Upper lobe of left lung (tissue), 6 donors: ENCODE measurements at places on chromosomes 11 and 22.

- peak; percentile 86 for DNase-seq
Measured at GRCh38 chr11:8209208-8209807, 40.5 kb upstream of the RIC3 start.

GRCh38 chr11:106208760-106209159 is 131.3 kb downstream of the AASDHPPT start:
- no peak for DNase-seq

DNA sequence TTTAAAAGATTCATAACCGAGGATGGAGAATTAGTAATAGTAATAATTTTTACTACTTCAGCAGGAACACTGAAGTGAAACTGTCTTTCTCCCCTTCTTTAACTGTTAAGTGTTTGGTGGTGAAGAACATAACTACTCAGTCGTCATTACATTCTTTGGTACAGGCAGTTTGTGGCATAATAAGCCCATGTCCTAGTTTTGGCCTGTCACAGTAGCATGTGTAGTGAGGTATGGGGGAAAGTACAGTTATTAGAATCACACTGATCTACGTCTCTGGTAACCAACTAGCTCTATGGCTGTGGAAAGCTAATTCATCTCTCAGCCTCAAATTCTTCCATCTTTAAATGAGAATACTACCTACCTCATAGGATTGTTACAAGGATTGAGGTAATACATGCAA is 71.8 kb downstream of the RBFOX2 start:
- DNase-seq, result no peak

DNA sequence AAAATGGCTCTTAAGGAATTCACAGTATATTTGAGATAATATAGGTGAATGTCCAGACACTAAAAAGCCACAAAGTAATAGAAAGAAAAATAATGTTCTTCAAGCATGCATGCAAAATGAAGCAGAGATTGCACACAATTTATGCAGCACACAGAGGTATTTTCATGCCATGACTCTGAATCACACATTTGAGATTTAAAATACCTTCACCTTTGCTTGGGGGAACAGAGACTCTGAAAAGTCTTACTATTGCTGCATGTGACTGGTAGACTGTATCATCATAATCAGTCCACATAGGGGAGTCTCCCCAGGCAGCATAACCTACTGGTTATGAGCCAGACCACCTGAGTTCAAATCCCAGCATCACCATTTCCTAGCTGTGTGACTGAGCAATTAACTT is 96.2 kb downstream of the RCN1 start:
- no peak for DNase-seq

DNA sequence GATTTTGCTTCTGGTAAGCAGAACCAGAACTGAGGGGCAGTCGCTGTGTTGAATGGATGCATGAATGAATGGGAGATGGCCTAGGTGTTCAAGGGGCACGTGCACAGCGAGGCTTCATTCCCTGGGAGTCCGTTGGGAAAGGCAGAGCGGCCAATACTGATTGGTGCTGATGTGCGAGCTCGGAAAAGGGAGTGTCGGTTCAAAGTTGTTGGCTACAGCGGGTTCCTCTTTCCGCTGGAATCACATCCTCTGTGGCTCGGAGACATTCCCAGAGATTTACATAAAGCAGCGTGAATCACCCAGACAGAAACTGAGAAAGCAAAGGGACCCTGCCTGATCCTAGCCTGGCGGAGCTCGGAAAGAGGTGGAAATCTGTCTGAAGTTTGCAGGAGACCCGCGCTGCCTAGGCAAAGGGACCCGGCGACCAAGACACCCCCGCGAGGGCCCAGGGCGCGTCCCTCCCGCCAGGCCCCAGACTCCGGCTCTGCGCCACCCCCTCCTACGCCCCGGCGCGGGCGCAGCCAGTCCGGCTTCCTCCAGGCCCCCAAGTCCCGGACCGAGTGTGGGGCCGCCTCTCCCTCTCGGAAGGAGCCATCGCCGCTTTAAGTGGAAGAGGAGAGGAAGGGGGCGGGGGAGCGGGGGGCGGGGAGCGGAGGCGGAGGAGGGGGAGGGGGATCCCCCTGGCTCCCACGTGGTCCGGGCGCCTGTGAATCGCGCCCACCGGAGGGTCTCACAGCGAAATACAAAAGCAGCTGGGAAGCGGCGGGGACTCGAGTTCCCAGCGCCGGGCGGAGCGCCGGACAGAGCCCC is at the start of gene FJX1:
Gene FJX1, plus strand, starts transcription at position 774 of the 810 bp plus-strand sequence. CDS start 177 bp downstream, outside the sequence.
- DNase-seq, result peak; percentile 31

GRCh38 chr11:73152861-73153483 is 10.9 kb upstream of the FCHSD2 start:
- no peak for DNase-seq

GRCh38 chr11:111923951-111924350 is 5.2 kb downstream of the C11orf52 start:
- no peak for DNase-seq

- no peak for DNase-seq
Measured at GRCh38 chr11:103358251-103358650, 249.0 kb downstream of the DYNC2H1 start.

GRCh38 chr11:94100253-94100652 is 28.4 kb upstream of the PANX1 start:
- peak; percentile 32 for DNase-seq

- no peak for DNase-seq
Measured at GRCh38 chr11:47986219-47986618, 5.9 kb downstream of the PTPRJ start.

DNA sequence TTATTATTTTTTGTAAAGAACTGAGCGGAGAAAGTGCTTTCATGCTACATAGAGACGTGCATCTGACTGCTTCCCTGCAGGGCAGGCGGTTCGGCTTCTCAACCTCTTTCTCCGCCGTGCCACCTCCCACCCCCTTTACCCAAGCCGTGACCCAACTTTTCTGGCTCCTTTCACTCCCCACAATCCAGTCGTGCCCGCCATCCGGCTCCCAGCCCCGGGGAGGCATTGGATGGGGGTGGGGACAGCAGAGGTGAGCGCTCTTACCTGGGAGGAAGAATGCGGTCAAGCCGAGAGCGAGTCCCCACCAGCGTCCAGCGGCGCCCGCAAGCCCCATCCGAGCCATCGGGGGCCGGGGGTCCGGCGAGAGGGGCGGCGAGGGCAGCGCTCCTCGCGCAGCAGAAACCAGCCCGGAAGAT is 781 bp downstream of the NECTIN1 start:
- no peak for DNase-seq

DNA sequence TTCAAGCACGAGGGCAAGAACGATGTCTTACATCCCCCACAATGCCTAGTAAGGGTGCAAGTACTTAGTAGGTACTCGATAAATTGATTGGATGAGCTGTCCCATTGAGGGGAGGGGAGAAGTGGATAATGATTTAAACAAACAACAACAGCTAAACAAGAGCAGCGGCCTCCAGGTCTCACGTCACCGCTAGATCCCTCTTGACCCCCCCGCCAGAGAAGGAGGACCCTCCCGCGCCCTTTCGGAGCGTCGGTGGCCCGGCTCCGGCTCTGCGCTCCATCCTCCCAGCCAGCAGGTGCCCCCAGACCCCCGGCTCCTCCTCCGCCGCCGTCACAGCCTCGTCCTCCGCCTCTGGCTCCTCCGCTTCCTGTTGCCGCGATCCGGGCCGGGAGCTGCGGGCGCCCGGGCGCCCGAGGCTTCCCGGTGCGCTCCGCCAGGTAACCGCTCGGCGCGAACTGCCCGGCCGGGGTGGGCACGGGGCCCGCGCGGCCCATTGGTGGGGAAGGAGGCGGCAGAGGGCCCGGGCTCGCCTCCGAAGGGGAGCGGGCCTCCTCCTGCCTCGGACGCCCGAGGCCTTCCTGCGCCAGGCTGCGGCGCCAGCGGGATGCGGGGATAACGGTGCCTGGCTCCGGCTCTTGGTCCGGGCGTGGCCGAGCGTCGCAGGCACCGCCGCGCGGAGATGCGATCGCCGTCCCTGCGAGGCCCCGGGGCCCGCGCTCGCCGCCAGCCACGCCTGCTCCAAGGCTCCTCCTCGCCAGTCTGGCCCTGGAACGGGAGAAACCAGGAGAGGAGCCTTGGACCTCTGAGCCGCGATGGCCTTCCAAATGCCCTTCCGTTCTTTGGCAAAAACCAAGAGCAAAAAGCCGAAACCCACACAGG is at the start of gene TLCD5:
Gene TLCD5, plus strand, starts transcription at position 368 of the 879 bp plus-strand sequence. CDS start 2,143 bp downstream, outside the sequence.
- DNase-seq, result peak; percentile 56
